ENCODE measurements at places on chromosomes 7 and 10.

GRCh38 chr10:71402005-71402404 lies 5.3 kb downstream of the CDH23 start:
- DNase-seq = no peak

GRCh38 chr7:113175525-113176104 lies 57.3 kb upstream of the SMIM30 start:
- no peak for DNase-seq

GRCh38 chr7:27144781-27145164 lies 1.3 kb upstream of the HOXA5 start:
- no peak for DNase-seq

- DNase-seq = no peak
Measured at GRCh38 chr7:137342828-137343261, 688 bp downstream of the PTN start.

DNA sequence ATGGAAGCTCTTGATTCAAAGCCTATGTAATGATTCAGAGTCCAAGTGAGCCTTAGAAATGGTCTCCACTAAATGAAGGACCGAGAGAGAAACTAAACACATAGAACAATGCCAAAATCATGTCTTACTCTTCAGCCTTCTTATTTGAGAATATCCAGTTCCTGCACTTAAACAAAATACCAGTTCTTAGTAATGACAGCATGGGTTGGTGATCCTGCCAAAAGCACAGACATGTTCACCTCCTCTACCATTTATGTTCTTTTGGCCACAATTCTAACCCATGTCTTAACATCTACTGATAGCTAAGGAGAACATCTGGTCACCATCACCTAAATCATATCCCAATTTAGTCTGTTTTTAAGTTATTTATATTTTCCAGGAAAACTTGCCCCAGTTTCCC lies 239.6 kb upstream of the PTN start:
- DNase-seq = no peak

DNA sequence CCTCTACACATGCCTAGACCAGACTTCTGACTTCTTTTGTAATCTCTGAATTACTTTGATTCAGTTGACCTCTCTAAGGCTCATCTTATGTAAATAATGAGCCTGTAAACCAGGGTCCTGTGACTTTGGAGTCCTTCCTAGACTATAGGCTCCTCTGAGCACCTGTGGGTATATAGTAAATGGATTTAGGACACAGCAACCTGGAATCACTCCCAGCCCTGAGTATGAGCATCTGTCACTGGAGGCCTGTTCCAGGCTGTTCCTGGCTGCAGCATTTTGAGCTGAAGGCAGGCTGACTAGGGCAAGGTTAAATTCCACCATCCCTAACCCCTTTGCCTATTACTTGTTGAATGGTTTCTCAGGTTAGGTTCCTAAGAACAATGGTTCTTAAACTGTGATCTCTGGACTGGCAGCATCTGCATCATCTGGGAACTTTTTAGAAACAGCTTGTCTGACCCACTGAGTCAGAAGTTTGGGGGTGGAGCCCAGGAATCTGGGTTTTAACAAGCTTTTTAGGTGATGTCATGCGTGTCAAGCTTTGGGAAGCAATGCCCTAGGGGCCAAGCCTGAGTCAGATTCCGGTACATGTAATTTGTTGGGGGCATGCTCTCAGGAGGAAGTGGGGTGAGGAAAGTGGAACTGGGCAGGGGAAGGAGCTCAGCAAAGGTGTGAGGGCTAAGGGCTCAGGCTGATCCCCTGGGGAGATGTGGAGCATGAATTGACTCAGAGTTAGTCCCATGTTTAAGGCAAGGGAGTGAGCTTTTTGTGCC lies 28.2 kb downstream of the MINDY4 start:
- no peak for DNase-seq

DNA sequence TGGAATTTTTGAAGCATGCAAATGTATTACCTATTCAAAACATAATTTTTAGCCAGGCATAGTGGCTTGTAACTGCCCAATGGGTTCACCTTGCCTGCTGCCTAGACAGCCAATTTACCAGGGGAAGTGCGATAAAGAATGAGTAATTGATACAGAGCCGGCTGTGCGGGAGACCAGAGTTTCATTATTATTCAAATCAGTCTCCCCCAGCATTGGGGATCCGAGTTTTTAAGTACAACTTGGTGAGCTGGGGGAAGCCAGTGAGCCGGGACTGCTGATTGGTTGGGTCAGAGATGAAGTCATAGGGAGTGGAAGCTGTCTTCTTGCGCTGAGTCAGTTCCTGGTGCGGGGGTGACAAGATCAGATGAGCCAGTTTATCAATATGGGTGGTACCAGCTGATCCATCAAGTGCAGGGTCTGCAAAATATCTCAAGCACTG lies 29.1 kb upstream of the NRBF2 start:
- no peak for DNase-seq

- no peak for DNase-seq
Measured at GRCh38 chr10:133465950-133466474, 12.3 kb downstream of the SCART1 start.

DNA sequence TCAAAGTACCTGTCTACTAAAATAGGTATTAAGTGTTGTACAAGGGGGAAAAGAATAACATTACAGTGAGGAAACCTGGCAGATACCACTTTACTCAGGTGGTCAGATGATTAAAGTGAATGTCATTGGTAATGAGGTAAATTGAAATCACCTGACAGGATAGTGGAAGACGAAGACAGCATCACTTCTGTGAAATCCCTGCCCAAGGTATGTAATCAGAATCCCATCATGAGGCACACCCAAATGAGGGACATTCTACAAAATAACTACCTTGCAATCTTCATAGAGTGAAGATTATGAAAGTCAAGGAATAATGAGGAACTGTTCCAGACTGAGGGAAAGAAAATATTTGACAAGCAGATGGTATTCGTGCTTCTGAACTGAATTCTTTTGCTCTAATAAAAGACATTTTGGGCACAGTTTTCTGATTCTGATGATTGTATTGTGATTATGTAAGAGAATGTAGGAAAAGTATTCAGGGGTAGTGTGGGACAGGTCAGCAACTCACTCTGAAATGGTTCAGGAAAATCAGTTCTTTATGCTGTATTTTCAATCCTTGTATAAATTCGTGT lies 33.3 kb upstream of the ARMS2 start:
- no peak for DNase-seq

DNA sequence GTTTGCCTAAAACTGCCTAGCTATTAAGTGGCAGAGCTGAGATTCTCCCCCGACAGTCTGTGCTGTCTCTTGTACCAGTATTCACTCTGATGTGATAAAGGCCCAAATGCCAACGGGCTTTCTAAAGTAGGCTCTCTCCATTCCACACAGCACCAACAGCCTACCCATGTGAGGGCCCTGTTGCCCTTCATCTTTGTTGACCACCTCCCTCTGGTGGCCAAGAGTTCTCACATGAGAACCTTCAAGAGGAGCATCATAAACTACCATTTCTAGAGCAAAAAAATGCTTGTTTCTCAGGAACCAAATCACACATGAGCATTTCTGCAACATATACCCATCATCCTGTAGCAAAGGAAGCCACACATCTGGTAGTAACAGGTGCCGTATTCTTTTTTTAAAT lies 185.8 kb downstream of the GRM8 start:
- DNase-seq = no peak

- DNase-seq = no peak
Measured at GRCh38 chr10:100828738-100829096, 83.3 kb downstream of the PAX2 start.

DNA sequence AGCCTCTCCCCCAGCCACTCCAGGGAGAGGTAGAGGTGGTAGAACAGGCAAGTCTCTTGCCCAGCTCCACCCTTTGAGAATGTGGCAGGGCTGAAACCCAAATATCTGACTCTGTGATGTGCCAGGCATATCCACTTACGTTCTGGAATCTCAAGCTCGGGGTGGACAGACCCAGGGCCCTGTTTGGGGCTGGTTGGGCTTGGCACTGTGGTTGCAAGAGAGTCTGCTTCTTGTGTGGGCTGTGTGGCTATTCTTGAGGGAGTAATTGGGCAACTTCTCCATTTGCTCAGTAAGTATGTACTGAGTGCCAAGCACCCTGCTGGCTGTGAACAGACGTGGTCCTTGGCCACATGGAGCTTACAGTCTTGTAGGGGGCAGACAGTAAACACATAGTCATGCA lies 4.7 kb downstream of the UBTD1 start:
- no peak for DNase-seq

- no peak for DNase-seq
Measured at GRCh38 chr7:128039544-128039953, 8.3 kb upstream of the LRRC4 start.

DNA sequence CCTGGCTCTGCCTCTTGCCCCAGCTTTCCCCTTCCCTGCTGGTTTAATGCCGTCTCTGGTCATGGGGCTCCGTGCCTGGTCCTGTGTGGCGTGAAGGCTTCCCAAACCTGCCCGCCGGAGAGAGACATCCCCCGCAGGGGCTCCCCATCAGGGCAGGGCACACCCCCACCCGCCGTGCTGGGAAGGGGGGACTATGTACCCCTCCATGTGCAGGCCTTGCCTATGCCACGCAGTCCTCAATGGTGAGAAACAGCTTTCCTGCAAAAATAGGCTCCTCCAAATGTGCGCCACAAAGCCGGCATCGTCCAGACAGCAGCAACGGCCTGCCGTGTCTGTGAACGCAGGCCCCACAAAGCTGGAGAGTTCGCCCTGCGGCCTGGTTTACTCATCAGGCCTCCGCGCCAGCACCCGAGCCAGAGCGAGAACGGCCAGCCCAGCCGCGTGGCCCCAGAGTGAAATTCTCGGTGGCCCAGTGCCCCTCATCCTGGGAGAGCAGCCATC lies 313.4 kb downstream of the DNAJB6 start:
- no peak for DNase-seq

DNA sequence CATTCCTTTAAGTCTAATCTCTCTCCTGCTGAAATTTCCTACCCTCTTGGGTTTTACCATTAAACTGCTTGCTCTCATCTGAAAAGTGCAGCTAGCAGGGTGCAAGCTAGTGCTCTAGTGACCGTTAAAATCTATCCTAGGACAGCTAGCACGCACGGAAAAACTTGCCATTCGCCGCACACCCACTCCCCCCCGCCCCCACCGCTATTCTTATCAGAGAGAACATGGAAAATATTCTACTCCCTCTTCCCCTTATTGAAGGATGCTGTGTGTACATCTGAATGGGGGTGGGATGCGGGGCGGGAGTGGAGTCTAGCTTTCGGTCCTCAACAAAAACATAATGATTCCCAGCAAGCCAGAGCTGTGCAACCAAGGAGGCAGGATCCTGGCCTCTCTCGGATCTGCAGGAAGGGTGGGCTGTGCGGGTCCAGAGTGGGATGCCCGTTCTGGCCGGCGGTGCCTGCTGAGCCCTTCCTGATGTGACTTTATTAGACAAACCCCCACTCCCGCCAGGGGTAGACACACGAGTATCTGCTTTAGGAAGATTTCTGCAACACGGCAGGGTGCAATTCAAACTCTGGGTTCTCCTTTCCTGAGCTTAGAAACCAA lies 1.1 kb upstream of the ADRA2A start:
- no peak for DNase-seq

- DNase-seq = no peak
Measured at GRCh38 chr10:68492118-68492517, 20.3 kb upstream of the DNA2 start.

- no peak for DNase-seq
Measured at GRCh38 chr7:117146511-117146910, 176.3 kb downstream of the WNT2 start.

GRCh38 chr10:116208956-116209567 lies 63.9 kb downstream of the GFRA1 start:
- DNase-seq = no peak

DNA sequence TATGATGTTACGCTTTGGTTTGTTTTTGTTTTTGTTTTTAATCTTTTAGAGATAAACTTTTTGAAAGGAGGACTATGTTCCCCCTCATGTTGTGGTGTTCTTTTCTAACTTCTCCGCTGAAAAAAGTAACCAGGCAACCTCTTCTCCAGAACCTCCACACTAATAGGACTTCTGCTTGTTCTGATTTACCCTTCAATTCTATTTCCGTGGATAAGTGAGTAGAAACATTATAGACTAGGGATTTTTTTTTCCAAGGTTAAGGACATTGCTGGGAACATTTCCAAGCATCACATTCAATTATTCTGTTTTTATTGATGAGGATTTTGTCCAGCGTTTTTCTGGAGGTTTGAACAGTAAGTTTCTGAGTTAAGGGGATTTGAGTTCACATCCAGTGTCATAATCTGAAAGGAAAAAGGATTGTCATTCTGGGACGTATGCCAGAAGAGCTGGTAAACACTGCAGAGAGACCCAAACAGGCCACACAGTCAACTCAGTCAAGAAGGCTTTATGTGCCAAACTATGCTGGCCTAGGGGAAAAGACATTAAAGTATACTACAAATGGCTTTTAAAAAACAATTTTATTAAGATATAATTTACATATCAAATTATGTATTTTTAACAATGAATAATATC lies 28.3 kb upstream of the RALA start:
- DNase-seq = no peak

DNA sequence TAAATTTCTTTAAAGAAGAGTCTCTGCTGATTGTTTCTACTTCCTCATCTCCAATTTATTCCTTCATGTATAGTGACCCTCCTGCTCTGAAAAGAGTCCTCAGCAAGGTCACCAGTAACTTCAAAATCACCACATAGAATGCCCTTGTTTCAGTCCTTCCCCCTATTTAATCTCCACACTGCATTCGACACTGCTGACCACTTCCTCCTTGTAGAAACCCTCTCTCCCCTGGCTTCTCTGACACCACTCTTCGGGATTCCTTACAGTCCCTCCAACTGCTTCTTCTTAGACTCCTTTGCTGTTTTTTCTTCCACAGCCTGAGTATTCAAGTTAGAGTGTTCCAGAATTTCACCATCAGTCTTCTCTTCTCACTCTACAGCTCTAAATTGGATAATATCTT lies 89.5 kb downstream of the VPS41 start:
- no peak for DNase-seq

DNA sequence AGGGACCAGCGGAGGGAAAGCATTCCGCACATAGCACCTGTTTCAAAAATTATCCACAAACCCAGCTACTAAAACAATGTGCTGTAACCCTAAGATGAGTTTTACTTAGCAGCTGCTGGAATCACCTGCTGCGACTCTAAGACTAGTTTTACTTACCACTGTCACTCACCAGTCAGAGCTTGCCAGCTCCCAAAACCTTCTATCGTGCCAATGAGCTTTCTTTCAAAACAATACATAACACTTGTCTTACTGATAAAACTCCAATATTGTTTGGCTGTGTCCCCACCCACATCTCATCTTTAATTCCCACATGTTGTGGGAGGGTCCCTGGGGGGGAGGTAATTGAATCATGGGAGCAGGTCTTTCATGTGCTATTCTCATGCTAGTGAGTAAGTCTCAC lies 18.4 kb downstream of the ST8SIA6 start:
- no peak for DNase-seq

GRCh38 chr10:124174071-124174566 lies 80.7 kb upstream of the CHST15 start:
- no peak for DNase-seq

GRCh38 chr7:80679921-80680907 lies 41.8 kb downstream of the CD36 start:
- DNase-seq = no peak

GRCh38 chr7:156772725-156773124 lies 120.3 kb downstream of the LMBR1 start:
- DNase-seq = no peak

DNA sequence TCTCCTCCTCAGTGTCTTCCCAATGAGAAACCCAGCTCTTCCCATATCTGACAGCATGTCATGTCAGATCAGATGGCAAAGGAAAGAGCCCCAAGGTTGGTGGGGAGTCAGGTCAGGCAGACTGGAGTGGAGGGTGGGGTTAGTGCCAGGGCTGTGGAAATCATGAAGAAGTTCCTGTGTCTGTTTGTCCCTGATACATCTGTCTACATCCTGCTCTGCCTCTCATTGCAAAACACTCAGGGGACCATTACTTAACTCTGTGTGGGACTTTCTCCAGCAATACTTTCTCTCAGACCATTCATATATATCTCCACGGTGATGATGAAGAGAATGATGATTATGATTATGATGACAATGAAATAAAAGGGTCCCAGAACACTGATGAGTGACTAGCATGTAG lies 3.3 kb downstream of the PRRT4 start:
- no peak for DNase-seq
